Fibroblast of skin of right quadriceps (primary cell): ENCODE measurements at places on chromosomes 7 and 10.

DNA sequence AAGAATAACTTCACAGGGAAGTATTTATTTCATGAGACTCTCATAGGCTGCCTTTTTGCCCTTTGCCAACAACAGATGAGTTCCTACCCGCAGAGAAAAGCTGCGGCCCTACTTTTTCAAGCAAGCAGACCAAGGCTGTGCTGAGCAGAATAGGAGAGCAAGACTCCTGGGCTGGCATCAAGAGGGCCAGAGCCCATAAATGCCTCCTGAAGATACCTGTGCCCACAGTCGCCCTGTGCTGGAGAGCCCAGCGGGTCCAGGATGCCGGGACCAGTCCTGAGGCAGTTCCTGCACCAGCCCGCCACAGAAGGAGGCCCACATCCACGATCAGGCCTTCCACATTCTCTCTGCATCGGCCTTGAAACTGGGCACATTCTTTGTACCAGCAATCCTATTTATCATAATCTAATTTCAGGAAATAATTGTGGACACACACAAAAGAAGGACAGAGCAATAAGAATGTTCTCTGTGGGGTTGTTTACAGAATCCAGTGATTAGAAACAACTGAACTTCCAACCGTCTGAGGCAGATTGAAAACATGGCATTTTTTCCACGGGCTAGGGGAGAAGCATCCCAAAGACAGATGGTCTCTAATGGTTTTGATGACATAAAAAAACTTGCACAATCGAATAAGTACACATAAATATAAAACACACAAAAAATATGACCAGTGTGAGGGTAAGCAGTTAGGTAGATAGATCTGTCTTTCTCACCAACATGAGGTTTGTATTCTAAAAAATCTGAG, 95.6 kb downstream of the CPXM2 start:
- no peak for DNase-seq

DNA sequence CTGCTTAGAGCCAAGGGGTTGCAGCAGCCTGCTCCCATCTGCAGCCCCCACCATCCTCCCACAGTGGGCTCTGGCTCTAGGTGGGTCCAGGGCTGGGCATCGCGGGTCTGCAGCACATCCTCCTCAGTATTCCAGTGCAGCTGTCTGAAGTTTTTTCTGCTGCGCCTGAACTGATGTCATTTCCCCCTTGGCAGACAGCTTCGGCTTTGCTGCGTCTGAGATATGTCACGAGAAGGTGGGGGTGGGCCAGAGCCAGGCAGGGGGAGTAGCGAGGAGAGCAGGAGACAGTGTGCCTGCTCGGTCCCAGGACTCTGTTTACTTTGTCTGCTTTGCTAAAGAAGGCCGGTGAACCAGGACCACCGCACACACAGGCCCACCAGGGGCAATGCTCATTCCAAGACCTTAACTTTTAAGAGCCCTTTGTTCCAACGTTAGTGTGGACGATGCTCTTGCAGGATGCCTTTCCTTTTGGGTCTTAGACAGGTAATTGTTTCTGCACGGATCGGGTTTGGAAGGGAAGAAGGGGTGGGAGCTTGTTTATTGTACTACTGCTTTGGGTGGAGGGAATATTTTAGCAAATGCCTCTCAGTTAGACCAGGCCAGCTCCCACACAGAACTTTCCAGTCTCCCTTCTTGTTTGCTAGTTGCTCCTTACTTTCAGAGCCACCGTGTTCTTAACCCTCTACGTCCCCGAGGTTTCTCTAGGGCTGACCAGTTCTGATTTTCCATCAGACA, 32.4 kb downstream of the WBP1L start:
- DNase-seq, result peak; percentile 86

DNA sequence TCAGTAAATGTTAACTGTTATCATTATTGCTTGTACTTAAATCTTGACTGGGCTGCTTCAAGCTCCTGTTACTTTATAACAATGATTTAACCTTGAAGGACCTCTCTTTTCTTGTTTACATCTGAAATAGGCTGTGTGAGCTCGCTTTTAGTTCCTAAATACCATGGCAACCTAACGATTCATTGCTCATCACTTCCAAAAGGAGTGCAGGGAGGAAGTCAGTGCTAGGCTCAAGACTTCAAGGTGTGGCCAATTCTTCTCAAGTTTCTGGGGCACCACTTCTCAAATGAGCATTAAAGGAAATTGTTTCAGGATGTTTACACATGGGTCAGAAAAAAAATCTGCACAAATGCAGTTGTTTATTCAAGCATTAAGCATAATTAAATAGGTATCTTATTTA, 284.2 kb downstream of the MTERF1 start:
- DNase-seq, result no peak

DNA sequence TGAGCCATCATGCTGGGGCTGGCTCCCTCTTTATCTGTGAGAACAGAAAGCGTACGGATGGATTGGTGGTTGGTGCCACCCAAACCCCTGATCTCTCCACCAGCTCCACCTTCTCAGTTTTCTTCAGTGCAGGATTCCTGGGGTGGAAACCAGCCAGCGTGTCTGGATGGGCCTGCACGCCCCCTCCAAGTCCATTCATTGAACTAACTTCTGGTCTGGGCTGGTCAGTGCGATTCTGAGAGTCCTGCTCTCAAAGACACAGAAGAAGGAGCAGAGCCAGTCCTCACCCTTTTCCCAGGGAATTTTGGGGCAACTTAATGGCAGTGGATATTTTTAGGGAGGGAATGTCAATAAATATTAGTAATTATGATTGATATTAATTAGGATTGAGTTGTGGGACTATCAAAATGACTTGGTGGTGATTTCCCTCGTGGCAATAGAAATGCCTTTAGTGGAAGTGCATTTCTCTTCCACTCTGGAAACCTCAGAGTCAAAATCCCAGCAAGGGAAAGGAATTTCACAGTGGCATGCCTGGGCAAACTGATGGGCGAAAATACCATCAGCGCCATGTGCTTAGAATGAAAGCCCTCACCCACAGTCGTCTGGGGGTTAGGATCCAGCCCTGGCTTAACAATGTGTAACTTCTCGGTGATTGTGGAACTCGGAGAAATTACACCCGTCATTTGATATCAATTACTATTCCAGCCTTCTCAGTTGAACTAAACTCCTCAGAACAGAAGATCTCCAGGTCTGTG, 69.3 kb upstream of the EEPD1 start:
- no peak for DNase-seq

GRCh38 chr7:24907311-24907886, 72.6 kb downstream of the OSBPL3 start:
- peak; percentile 65 for DNase-seq

DNA sequence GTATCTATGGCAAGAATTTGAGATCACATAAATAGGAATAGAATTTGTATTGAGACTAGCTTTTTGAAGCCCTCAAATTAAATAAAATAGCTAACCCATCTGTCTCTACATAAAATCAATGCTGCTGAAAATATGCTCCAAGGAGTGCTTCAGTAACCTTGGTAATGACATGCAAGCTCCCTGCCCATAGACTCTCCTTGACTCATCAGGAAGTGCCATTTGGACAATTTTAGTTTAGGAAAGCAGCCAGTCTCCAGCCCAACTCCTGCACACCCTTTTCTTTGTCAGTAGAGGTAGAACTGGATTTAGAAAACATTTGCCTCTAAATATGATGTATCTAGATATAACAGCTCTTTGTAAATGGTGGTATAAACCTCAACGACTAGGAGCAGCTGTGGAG, 69.9 kb upstream of the PTPRZ1 start:
- DNase-seq, result no peak

DNA sequence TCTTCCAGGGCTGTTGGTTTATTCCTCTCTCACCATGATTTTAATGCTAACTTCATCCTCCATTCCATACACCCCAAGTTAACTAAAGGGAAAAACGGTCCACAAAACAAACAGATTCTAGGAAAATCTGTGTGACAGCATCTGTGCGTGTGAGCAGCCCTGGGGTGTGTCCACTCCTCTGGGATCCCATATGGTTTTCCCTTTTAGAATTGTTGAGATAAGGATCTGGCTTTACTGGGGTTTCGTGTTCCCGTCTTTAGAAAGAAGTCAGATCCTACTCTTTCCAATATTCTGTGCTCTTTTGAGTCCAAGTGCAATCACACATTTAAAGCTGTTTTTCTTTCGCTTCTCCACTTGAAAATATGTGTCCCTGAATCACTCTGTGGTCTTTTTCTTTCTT, 257.1 kb downstream of the KLF6 start:
- DNase-seq, result peak; percentile 49

DNA sequence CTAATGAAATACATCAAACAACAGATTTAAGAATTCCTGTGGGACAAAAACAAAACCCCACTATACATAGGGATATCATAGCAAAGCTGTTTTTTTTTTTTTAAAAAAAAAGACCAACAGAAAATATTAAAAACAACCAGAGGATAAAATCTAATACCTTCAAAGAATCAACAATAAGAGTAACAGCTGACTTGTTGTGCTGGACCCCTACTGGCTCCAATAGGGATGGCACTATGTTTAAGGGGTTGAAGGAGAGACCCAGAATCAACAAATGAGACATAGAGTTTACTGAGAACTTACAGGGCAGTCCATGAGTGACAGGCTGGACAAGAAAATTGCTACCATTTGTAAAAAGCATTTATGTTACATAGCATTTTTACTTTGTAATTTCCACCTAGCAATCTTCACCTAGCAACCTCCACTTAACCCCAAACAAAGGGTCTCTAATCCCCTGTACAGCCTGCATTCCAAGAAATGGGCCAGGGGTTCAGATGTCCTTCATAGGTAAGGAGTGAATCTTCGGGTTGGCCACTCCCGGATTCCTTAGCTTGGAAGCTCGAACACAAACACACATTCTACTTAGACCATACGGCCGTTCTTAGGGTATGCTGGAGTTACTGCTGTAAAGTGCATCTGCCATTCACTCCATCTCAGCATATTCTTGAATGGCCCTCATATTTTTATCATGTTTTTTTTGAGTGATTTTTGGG, 25.8 kb downstream of the ASZ1 start:
- DNase-seq, result no peak
